Ecto neural progenitor cell (in vitro differentiated cells): ENCODE measurements at places on chromosomes 1 and 21.

GRCh38 chr1:28074892-28075511 lies 13.4 kb downstream of the EYA3 start:
- DNase-seq: no peak

DNA sequence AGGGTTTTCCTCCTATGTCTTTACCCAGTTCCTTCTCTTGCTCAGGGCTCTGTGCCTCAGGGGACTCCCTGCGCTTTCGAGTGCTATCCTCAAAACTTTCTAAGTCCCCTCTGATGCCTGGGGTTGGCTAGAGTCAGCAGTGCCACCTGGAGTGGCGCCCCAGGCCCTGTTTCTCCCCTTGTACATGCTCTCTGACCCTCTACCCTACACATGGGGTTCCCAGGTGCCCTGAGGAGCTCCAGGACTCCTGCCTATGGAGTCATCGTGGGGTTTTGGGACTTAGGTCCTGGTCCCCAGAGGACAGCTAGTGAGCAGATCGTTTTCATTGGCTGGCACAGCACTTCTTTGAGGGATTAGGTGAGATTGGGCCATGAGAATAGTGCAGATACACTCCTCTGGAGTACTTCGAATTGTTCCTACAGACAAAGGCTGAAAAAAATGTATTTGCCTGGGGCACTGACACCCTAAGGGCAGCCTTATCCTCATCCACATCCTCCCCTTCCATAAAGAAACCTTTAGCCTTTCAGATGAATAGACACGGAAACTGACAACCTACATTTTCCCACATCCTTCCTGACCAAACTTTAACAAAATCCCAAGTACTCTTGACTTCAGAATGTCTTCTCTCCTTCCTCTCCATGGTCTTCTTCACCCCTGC lies 41.5 kb downstream of the LGR6 start:
- no peak for DNase-seq

DNA sequence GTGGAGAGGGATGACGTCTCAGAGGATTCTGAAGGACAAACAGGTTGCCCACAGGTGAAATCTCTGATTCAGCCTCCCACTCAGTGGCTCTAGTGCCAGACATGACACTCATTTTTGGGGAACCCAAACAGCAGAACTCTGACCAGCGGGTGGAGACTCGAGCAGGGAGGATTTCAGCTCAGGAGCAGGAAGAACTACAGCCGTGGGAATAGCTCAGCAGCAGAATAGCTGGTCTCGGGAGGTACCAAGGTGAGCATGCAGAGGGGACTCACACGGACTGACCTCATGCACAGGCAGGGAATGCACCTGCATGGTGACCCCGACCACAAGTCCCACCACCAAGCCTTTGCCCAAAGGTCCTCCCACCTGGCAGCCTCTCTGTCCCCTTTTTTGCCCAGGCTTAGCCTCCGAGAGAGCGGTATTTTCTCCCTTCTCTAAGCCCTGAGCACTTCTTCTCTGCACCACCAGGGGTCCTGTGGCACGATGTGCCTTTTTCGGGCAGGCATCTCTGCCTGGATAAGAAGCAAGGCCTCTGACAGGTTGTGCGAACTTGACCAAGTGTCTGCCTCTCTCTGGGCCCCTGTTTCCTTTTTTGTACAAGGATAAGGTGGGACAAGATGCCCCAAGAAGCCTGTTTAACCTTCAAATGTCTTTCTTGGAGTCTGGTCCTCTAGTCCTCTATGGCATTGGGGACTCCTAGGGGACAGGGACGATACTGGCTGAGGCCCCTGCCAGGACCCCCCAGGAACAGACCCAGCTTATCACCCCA lies 8.8 kb upstream of the FGR start:
- peak; percentile 60 for DNase-seq

DNA sequence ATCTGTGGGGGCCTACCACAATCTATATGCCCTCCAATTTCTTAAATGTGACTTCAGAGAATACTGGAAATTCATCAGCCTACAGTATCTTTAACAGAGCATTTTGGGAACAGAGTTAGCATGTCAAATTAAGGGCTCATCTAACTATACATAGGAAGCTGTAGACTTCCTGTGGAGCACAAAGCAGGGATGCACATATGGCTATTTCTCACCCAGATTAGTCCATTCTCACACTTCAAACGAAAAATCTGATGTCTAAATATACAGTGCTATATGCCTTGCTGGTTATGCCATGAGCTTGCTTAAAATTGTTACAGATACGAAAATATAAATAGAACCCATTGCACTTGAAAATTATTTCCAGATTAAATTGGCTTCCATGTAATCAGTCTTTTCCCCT lies 1922.8 kb downstream of the MRPL39 start:
- DNase-seq: no peak

GRCh38 chr1:201554789-201555592 lies 16.1 kb downstream of the NAV1 start:
- DNase-seq: no peak

DNA sequence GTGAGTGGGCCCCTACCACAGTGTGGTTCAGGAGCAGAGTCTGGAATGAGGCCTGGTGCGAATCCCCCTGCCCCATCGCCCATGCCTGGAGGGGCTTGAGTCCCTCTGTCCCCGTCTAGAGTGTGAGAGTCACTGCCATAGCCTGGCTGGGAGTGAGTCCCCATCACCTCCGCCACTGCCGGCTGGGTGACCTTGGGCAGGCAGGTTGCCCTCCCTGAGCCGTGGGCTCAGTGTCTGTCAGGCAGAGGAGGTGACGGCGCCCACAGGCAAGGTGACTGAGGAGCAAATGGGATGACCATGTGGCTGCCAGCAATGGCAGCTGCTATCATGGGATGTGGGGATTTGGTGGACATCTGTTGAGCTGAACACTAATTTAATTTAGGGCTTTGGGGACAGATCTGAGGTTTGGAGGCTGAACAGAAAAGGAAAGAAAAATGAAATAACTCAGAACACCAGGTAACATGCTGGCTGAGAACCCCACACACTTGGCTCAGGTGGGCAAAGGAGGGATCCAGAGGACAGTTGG lies 38.1 kb upstream of the GPR153 start:
- DNase-seq: no peak

DNA sequence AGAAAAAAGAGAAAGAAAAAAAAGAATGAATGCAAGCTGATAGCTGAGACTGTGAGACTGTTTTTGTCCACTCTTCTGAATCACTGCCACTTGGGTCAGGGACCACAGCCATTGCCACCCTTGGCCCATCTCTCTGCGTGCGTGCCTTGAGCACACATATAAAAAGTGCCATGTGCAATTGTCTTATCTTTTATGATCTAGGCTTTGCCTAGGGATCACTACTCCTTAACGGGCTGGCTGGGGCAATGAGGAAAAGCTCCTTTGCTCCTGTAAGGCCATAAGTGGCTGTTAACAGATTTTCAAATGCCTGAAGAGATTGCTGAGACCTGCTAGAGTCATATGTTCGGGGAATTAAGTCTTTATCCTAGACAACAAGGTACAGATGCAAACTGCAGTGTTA lies 8.2 kb downstream of the SPATA46 start:
- DNase-seq: no peak

DNA sequence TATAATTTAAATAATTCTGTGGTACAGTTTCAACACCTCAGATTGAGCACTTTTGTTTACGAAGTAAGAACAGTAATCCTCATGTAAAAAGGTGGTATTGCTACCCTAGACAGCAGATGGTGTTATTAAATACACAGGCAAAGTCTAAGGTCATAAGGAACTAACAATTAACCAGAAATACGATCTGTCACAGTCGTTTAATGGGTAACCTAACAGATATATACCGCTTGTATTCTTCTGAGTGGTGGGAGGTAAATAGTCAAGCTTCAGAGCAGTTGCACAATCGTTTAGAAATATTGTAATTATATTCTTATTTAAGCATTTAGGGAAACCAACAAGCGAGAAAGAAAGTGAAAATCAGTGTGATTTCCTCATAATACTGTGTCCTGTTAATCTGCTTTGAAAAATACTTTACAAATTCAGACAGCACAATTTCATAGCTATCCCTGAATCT lies 9.8 kb upstream of the IRF2BP2 start:
- DNase-seq: no peak

DNA sequence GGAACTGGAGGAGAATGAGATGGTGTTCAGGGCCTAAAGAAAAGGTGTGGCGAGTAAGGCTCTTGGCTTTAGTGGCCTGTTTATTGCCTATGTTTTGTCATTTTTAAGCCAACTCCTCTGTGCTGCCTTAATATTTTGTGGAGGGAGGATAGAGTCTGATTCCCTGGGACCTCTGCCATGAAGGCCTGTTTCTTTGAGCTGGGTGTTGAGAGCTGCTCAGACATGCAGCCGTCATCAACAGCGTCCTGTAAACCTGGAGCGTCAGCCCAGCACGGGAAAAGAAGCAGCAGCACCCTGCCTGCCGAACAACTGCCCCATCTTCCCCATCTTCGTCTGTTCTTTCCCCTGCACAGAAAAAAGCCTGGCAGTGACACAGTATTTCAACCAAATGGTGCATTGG lies 27.1 kb upstream of the SNX27 start:
- no peak for DNase-seq

DNA sequence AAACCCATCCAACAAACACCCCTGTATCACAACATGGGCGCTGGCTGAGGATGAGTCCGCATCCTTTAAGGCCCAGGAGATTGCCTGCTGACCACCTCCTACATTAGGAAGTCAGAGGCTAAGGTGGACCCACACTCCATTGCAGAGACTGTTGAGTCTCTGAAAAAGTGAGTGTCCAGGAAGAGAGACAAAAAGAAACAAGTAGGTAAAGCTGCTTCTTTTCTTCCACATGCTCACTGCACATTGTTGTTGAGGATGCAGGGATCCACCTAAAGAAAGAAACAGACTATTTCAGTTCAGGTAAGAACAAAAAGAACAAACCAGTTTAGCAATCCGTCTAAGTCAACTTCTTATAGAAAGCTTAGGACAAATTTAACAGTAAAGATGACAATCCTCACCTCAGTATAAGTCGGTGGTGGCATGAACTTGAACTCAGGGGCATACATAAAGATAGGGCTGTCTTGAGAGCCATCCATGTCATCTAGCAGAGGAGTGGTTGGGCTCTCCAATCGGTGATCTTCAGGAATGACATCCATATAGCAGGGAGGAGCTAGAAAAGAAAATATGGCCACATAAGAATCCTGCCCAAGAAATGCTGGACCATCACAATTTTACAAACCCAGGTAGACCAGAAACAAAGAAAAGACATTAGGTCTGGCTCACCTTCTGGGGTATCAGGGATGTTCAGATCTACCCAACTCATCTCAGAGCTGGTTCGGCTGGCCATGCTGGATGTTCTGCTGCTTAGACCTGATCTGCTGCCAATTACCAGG lies 2.6 kb downstream of the TXNIP start:
- DNase-seq: no peak

- DNase-seq: no peak
These were observed 22.8 kb downstream of the CYYR1 start for GRCh38 chr21:26550326-26550725.

GRCh38 chr1:230633469-230633868 lies 8.8 kb upstream of the COG2 start:
- no peak for DNase-seq

GRCh38 chr1:15998929-15999328 lies 5.1 kb upstream of the SRARP start:
- no peak for DNase-seq

DNA sequence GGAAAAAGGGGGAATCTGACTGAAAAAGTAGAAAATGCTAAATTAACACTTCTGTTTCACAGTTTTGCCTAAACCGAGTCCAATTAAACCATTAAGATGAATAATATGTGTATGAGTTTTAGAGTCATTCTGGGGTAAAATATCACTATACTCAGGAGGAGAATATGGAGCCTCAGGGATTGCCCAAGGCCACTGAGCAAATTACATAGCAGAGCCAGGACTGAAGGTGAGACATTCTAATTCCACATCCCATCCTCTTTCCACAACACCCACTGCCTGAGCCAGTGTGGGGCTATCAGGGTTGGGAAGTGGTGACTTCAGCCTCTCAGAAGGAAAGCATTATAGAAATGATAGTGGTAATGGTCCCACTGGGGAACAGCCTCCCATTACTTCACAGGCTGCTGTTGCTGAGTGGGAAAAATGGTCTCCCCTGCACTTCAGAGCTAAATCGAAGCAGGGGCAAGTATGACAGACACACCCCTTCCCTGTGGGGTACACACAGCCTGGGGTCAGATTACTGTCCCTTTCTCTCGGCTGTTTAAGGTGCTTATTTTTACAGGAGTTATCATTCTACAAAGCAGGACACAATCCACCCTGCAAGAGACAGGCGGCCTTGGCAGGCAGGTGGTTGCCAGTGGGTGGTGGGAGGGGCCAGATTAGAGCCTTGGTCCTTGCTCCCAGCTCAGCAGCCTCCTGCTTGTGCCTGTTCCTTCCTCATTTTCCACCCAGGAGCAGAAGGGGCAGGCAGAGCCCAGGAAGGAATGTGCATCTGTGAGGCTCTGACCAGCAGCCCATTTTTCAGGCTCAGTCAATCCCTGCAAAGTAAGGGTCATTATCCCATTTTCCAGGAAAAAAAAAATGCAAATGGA lies 9.5 kb upstream of the BCAR3 start:
- DNase-seq: no peak

- DNase-seq: no peak
These were observed 1048.7 kb downstream of the ADGRL2 start for GRCh38 chr1:82849460-82849859.

GRCh38 chr1:205343431-205344065 lies 13.2 kb downstream of the KLHDC8A start:
- peak; percentile 78 for DNase-seq
